ENCODE measurements at places on chromosomes 3 and 15. TPM values are rescaled to one million over a fixed set of nuclear protein-coding genes. Genes with fewer than 3 reads are reported as not detected.

DNAJB11 gene
- 27.0 TPM for total RNA-seq

FBN1 gene
- total RNA-seq: 26.7 TPM

LEKR1 gene
- 0.53 TPM for total RNA-seq

ARGFX gene
- not detected for total RNA-seq

HMG20A gene
- total RNA-seq: 35.0 TPM

GRK7 gene
- total RNA-seq: not detected

DLG1 gene
- total RNA-seq: 115 TPM

CORO2B gene
- total RNA-seq: 3.2 TPM
